Pancreas (tissue), 10 donors: ENCODE measurements at places on chromosomes 3 and 15.
A peak's percentile ranks its signal among the peaks of the same experiment; 100 is the strongest.

DNA sequence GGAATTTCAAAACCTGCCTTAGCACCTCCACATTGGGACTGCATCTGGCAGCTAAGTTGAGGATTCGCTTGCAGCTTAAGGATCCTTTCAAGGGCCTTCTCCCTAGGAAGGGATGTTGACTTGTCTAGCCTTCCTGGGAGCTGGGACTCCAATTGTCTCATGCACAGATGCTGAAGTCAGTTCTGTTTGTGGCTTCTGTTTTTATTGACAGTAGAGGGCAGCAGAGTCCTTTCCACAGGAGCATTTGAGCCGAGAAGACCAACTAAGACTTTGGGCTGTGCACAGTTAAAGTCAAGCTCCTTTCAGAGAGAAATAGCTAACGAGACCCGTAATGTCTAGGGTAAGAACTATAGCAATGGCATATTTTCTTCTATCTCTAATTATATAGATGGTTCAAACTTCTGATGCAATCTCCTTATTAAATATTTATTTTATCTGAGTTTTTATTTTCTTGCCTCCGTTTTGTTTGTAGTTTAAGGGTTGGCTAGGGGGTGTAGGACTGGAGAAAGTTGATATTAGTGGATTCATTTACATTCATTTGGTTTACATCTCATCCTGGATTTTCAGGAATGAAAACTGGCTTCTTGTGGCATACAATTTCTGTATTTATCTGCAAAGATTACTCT is 59.7 kb upstream of the KBTBD8 start:
- H3K4me1 ChIP-seq = no peaks in the 10 kb centered on the region
- H3K27me3 ChIP-seq = no peaks in the 10 kb centered on the region
- DNase-seq = no peak
- no peaks in the 10 kb centered on the region for H3K36me3 ChIP-seq

GRCh38 chr3:48429317-48429959 is 448 bp downstream of the PLXNB1 start:
- H3K27me3 ChIP-seq = no peaks in the 10 kb centered on the region
- no peaks in the 10 kb centered on the region for H3K36me3 ChIP-seq
- peak overlapping the region; percentile 91 for H3K27ac ChIP-seq

DNA sequence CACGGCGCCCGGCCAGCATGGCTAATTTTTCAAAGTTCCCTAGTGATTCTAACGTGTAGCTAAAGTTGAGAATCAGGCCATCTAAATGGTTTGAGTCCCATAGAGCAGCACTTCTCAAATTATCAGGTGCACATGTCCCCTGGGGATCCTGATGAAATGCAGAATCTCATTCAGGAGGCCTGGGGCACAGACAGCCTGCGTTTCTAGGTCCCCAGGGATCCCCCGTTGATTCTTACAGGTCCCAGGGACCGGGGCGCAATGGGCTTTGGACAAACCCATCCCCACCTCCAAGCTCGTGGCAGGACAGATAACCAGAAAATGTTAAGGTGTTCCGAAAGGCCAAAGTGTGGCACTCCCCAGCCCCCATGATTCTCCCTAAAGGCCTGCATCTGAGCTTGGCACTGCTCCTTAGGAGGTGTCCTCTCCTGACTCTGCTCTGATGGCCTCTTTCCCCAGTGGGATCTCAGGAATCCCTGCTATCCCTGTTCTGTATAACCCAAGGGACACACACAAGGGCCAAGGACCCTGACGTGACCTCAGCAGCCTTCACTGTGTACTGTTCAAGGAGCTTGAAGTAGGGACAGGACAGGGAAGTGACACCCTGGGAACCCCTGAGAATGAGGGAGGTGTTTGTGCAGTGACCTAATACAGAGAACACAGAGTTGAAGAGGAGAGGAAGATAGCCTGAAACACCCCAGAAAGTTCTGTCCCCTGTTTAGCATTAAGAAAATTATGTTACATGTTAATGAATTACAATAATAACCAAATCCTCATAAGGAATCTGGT is 8.0 kb downstream of the LRRK1 start:
- H3K27ac ChIP-seq = no peak overlapping the region
- H3K36me3 ChIP-seq = no peaks in the 10 kb centered on the region
- H3K27me3 ChIP-seq = no peaks in the 10 kb centered on the region
- no peak overlapping the region for H3K4me3 ChIP-seq

DNA sequence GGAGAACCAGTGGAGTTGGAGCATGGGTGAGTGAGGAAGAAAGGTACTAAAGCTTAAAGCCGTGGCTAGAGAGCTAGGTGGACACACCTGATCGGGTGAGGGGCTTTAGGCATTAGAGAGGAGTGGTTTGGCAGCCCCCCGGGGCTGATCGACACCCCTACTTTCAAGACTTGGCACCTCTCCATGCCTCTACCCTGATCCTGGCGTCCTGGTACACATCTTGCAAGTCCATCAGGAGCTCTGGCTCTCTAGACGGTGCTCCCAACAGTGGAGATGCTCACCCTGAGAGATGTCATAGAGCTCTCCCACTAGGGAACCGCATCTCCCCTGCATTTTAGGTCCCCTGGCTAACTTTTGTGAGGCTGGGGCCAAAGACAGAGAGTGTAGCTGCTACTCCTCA is 98.1 kb downstream of the XXYLT1 start:
- no peaks in the 10 kb centered on the region for H3K27me3 ChIP-seq
- no peaks in the 10 kb centered on the region for H3K4me1 ChIP-seq
- no peak overlapping the region for H3K4me3 ChIP-seq
- DNase-seq = no peak
- no peaks in the 10 kb centered on the region for H3K36me3 ChIP-seq

DNA sequence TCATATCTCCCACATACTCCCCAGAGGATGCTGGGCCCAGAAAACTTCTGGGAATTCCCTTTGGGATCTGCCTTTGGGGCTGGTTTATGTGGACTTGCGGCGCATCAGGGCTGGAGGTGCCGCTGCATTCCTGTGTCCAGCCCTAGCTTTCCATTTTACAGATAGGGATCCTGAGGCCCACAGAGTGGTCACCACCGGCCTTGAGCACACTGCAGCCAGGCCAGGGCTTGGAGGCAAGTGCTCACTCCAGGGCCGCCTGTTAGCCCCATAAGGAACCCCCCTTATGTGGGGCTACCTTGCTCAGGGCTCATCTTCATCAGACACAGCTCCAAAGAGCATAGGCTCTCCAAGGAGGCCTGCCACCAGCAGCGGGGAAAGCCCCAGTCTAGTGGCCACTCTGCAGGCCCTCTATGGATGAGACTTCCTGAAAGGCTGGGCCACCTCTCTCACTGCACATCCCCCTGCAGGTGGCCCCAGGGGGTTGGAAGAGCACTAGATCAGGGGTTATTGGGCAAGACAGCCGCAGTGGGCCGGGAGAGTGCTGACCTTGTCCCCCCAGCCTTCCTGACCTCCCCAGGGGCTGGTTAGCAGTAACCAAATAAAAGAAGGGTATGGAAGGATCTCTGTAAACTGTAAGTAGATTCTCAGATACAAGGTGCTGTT is 9.2 kb upstream of the ATP2B2 start:
- no peaks in the 10 kb centered on the region for H3K36me3 ChIP-seq
- no peaks in the 10 kb centered on the region for H3K27me3 ChIP-seq
- no peak overlapping the region for H3K4me3 ChIP-seq
- no peaks in the 10 kb centered on the region for H3K4me1 ChIP-seq
